ENCODE measurements at places on chromosomes 3 and 15. TPM values are rescaled to one million over a fixed set of nuclear protein-coding genes. Genes with fewer than 3 reads are reported as not detected.
A peak's percentile ranks its signal among the peaks of the same experiment; 100 is the strongest.

CD80 gene
- 0.80 TPM for total RNA-seq

CPEB1 gene
- not detected for total RNA-seq

TMCO5A gene
- total RNA-seq: not detected

ZDHHC23 gene
- 1.7 TPM for total RNA-seq

HPS3 gene
- total RNA-seq: 22.3 TPM

- DNase-seq: no peak
Measured at GRCh38 chr15:96058103-96058851, 272.2 kb upstream of the NR2F2 start.

DNA sequence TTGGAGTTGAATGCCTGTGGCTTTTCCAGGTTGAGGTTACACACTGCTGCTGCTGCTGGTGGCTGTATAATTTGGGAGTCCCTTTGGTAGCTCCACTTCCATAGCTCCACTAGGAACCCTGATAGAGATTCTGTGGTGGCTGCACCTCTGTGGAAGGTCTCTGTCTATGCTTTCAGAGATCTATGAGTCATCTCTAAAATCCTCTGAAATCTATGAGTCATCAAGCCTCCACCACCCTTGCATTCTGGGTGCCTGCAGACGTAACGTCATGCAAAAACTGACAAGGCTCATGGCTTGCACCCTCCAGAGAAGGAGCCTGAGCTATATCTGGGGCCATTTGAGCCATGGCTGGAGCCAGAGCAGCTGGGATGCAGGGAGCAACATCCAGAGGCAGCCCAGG, 1037.0 kb upstream of the CFAP20DC start:
- DNase-seq: peak; percentile 70

GRCh38 chr3:52198643-52199608, 966 bp downstream of the ALAS1 start:
- no peak for DNase-seq

DNA sequence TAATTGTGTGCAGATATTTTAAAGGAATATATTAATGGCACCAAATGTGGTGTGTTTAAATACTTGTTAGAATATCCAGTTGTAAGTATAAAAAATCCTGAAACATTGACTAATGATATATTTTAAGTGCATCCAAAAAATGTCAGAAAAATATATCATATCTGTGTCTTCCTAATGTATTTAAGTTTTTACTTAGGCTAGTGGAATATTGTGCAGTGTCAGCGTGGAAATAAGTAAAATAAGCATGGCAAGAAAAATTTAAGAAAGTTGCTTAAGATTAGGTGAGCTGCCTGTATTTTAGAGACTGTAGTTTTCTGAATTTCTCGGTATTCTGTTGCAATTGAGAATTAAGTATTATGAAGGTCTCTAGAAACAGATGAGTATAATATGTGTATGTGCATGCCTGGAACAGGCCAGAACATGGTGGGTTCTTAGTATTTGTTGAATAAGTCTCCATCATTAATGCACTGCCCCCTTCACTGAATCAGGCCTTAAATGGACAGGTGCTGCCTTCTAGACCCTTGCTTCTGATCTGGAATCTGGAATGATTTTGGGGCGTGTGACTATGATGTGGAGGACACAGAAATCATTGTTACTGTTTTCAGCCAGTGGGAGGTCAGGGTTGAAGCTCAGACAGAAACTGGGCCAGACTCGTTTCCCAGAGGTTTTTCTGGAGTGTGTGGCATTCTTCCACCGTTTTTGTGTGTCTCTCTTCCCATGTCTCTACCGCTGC, 86.1 kb downstream of the TRAK1 start:
- DNase-seq: no peak

DNA sequence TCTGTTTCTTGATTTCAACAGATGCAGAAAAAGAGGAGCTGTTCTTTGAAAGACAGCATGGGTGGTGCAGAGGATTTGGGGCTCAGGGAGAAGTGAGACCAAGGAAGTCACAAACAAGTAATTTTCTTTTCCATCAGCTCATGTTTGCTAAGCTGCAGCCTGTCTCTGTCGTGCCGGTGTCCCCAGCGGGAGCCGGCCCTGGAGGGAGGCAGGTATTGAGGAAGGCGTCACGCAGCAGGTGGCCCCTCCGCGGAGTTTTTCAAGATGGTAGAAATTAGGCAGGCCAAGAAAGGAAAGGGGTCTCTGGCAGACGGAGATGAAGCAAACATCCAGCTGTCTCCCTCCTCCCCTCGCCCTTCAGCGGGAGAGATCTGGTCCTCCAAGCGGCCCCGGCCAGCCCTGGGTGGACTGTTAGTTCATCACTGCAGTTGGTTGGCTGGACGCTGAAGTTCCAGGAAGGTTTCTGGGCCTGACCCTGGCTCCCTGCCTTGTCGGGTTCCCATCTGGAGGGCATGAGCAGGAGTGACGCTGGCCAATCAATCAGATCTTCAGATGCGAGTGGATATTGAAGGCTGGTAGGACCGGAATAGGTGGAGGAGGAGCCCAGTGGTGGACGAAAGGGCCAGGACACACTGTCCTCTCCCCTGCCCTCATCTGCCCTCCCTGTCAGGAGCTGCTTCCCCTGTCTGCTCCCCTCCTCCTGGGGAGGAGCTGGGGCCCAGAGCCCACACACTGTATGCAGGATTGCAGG, 27.7 kb upstream of the MUC4 start:
- DNase-seq: no peak

- DNase-seq: no peak
Measured at GRCh38 chr15:66822114-66822513, 120.1 kb downstream of the SMAD6 start.

DNA sequence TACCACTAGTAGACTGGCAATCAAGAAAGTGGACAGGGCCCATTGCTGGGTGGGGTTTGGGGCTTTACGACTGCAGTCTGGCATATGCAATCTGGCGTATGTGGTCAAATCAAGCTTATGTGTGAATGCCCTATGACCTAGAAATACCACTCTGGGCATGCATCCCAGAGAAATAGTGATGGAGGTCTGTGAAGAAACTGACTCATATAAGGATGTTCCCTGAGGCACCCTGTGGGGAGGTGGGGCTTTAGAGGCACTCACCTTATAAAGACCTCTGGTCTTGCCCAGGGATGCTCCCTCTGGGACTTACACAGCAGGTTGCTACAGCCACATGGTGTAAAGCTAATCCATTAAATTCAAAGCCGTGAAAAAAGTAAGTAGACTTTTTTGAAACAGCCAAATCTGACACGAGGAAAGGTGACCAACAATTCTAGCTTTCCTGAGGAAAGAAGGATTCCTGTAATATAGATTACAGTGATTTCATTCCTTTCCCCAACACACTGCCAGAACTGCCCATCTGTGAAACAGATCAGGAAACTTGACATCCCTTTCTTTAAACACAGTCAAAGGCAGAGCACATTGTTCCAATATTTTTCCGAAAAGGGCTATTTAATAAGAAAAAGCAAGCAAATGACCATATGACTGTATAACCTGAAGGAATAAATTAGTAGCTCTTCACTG, 13.6 kb downstream of the RARRES1 start:
- DNase-seq: no peak

GRCh38 chr3:17798000-17798399, 55.6 kb upstream of the TBC1D5 start:
- no peak for DNase-seq

GRCh38 chr3:12681089-12681942, 17.4 kb upstream of the RAF1 start:
- no peak for DNase-seq

DNA sequence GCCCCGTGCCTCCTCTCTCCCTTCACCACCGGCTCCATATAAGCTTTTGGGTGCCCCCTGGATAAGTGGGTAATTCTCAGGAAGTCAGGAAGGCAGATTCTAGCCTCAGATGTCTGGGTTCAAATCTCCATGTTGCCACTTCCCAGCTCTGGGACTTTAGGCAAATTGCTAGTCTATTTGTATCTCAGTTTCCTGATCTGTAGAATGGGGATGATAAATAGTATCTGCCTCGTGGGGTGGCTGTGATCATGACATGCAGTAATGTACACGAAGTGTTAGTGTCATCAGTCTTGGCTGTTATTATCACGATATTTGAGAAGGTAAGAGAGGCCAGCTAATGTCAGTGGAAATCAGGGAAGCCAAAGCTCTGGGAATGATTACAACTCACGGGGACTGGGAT, 43.3 kb downstream of the MUC4 start:
- DNase-seq: no peak

- DNase-seq: no peak
Measured at GRCh38 chr15:35458176-35458856, 87.6 kb downstream of the DPH6 start.

DNA sequence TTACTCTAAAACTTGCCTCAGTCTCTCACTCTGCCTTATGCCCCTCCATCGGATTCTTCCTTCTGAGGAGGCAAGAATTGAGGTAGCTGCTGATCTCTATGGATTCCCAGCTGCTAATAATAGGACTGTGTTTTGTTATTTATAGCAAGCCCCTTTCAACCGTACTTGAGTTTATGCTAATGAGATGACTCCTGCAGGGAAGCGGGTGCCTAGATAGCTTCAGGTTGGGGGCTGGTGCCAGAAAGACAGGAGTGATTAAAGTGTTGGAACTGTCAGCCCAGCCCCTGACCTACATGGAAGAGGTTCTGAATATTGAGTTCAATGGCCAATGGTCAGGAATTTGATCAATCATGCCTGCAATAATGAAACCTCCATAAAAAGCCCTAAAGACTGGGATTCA, 21.8 kb upstream of the LIMD1 start:
- no peak for DNase-seq

- DNase-seq: no peak
Measured at GRCh38 chr15:78394026-78394425, 44.0 kb upstream of the IREB2 start.

- DNase-seq: no peak
Measured at GRCh38 chr3:24578951-24579421, 84.3 kb upstream of the THRB start.

GRCh38 chr15:89329329-89330084, 5.1 kb downstream of the POLG start:
- DNase-seq: no peak

Measured in activated naive CD4-positive, alpha-beta T cell treated with anti-CD3 and anti-CD28 coated beads, Interleukin-2, amount 50 U/mL, for 72 hours (primary cell).